Chondrocyte (in vitro differentiated cells): ENCODE measurements at places on chromosomes 3 and 15.
A peak's percentile ranks its signal among the peaks of the same experiment; 100 is the strongest.

GRCh38 chr15:47186075-47186474 is 531.2 kb upstream of the SEMA6D start:
- peaks cover 71% of the 10 kb centered on the region for H3K27me3 ChIP-seq
- H3K36me3 ChIP-seq, result peaks cover 1% of the 10 kb centered on the region
- no peak overlapping the region for H3K27ac ChIP-seq

DNA sequence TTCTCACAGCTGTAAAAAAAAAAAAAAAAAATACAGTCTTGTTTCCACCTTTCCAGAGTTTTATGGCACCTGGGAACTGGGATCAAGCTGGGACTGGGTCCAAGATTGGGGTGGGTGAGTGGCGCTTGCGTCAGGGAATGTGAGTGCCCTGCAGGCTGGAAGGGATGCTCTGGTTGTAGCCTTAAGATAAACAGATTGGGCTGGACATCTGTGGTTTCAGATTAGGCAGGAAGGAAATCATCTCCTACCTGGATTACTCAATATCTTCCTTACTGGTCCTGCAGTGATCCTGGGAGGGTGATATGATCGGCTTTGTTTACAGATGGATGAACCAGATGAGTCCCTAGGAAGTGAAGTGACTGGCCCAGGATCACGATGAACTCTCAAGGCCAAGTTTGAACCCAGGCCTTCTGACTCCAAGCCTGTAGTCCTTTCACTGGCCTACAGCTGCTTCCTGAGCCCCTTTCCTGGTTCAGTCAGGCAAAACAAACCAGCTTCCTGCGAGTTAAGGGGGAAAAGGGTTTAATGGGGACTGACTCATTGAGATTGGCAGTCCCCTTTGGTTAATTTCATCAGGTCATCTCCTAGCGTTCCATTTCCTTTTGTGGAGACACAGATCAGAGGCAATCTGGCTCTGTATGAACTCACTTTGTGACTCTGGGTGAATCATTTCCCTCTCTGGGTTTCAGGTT is 179.8 kb downstream of the THSD4 start:
- H3K36me3 ChIP-seq, result no peaks in the 10 kb centered on the region
- peak overlapping the region; percentile 95 for H3K27ac ChIP-seq
- no peak for DNase-seq

DNA sequence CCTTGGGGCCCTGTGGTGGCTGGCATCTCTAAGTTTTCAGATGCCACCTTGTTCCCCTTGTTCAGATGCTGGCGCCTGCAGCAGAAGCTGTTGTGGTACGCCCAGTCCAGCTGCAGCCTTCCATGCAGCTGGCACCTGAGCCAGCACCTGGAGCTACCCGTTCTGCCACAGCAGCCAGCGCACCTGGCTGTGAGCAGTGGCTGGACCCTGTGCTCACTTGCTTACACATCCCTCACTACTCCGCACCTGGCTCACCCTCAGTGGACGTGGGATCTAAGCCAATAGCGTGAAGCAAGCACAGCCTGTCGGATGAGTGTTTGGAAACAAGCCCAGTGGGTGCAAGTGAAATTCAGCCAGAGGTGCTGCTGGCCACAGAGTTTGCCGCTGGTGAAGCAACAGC is 607.5 kb upstream of the BCHE start:
- H3K27ac ChIP-seq, result no peak overlapping the region
- H3K4me3 ChIP-seq, result no peak overlapping the region
- H3K36me3 ChIP-seq, result no peaks in the 10 kb centered on the region
- H3K27me3 ChIP-seq, result peaks cover 5% of the 10 kb centered on the region

GRCh38 chr15:98840053-98840452 is 167.5 kb downstream of the PGPEP1L start:
- no peak overlapping the region for H3K4me3 ChIP-seq

GRCh38 chr3:176978441-176978840 is 218.8 kb downstream of the TBL1XR1 start:
- H3K4me3 ChIP-seq, result no peak overlapping the region
- H3K27me3 ChIP-seq, result no peaks in the 10 kb centered on the region
- no peak for DNase-seq
- peaks cover 2% of the 10 kb centered on the region for H3K36me3 ChIP-seq
- H3K27ac ChIP-seq, result no peak overlapping the region

DNA sequence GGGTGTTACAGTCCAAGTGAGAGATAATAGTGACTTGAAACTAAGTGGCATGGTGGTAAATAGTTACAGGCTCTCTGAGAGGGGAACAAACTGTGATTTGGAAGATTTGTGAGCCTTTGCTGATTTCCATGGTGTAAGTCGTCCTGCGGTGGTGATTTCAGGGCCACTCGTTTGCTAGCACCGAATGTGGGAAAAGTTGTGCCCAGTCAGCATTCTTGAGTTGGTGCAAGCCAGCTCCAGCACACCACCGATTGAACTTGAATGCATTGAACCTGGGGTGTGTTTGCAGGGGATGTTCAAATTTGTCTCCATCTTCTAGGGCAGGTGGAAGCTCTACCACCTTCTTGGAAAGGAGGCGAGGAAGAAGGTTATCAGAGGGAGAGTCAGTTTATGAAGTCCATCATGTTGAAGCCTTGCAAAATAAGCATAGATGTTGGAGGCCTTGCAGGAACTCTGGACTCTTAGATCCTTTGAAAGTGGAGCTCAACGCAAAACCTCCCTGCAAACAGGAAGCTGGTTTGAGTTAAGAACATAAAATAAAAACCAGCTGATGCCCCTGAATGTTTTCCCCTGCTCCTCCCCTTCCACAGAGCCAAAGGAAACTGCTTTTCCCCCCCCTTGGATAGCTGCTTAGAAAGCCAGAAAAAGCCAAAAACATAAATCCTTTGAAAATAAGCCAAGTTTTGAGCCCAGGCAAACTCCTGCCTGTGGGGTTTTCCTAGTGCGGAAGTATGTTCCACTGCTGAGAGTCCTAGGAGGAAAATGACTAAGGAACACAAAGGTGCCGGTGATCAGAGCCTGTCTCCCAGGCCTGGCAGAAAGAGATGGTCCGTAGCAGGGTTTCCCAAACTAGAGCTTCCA is 21.9 kb downstream of the MAPKBP1 start:
- H3K4me3 ChIP-seq, result no peak overlapping the region
- no peaks in the 10 kb centered on the region for H3K27me3 ChIP-seq
- peak overlapping the region; percentile 70 for H3K27ac ChIP-seq
- peaks cover 14% of the 10 kb centered on the region for H3K36me3 ChIP-seq

DNA sequence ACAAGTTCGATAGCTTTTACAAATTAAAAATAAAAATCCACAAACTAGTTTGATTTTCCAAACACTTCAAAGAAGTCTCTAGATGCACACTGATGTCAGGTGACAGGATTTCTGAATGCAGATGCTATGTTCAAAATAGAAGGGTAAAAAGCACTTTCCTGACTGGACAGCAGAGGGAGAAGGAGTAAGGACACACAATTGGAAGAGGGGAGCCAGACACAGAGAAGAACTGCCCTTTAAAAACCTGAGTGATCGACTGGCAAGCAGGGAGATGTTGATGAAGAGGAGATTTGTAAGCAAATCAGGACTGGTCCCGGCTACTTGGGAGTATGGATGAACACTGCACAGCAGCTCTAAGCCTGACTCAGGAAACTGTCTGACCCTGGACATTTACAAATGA is 612.8 kb downstream of the MAGI1 start:
- peaks cover 13% of the 10 kb centered on the region for H3K36me3 ChIP-seq
- no peaks in the 10 kb centered on the region for H3K27me3 ChIP-seq
- no peaks in the 10 kb centered on the region for H3K4me1 ChIP-seq
- no peak overlapping the region for H3K4me3 ChIP-seq
- no peak for DNase-seq

DNA sequence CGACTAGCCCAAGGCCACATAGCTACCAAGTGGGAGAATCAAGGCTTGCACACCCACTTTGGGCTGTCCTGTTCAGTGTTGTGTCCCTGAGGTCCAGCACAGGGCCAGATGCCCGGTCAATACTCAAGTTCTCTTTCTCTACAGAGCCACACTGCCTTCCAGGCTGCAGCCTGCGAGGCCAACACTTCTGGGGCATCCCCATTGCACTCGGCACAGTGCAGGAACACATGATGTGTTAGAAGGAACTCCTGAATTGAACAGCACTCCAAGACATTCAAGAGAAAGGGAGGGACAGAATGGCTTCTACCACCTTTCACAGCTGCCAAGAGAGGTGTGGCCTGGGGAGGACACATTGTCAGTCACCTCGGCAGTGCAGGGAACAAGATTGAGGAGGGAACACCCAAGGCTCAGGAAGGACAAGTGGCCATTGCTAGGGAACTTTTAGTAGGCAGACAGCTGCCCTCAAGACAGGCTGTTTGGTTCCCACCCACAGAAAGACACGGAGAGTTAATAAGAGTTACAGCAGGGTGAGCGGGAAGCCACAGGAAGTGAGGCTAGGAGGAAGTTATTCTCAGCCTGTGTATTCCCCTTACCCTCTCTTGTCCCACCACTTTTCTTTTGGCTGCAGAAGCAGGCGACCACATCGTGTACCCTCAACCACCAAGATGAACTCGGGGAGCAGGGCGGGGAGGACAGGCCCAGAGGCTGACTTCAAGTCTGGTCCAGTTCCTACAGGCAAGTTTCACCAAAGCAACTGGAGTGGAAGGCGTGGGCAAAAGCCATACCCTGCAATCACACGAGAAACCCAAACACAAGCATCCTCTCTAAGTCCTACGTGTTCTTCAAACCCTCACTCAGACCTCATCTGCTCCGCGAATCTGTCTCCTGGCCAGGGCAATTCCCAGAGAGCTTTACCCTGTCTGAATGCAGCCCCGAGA is 69.4 kb downstream of the SRGAP3 start:
- no peak overlapping the region for H3K27ac ChIP-seq
- peaks cover 14% of the 10 kb centered on the region for H3K4me1 ChIP-seq
- peaks cover 11% of the 10 kb centered on the region for H3K27me3 ChIP-seq
- no peak overlapping the region for H3K4me3 ChIP-seq
- no peak for DNase-seq

DNA sequence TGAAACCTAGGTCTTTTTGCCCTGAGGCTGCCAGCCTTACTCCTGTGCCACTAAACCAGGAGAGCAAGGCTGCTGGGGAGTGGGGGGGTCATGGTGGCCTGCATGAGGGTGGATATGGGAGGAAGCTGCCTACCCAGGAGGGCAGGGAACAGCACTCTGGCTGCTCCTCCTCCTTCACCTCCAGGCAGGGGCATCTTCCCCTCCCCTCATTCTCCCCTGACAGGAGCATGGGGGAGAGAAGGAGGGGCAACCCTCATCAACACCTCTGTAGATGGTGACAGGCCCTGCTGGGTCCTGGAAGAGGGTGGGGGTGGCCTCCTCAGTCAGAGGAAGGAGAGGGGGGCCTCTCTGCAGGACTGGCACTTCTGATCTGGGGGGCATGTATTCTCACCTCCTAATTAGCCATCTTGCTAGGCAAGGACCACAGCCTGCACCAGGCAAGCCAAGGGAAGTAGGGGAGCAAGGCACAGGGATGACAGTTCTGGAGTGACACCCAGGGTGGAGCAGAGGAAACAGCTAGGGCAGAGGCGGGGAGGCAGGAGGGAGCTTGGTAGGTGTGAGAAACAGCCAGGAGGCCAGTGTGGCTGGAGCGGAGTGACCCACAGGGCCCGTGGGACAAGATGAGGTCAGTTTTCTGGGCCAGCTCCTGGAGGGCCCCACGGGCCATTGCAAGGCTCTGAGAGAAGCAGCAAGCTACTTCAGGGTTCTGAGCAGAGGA is 4.9 kb downstream of the CCDC33 start:
- H3K4me3 ChIP-seq, result no peak overlapping the region
- H3K4me1 ChIP-seq, result peaks cover 56% of the 10 kb centered on the region
- no peaks in the 10 kb centered on the region for H3K36me3 ChIP-seq
- DNase-seq, result no peak

DNA sequence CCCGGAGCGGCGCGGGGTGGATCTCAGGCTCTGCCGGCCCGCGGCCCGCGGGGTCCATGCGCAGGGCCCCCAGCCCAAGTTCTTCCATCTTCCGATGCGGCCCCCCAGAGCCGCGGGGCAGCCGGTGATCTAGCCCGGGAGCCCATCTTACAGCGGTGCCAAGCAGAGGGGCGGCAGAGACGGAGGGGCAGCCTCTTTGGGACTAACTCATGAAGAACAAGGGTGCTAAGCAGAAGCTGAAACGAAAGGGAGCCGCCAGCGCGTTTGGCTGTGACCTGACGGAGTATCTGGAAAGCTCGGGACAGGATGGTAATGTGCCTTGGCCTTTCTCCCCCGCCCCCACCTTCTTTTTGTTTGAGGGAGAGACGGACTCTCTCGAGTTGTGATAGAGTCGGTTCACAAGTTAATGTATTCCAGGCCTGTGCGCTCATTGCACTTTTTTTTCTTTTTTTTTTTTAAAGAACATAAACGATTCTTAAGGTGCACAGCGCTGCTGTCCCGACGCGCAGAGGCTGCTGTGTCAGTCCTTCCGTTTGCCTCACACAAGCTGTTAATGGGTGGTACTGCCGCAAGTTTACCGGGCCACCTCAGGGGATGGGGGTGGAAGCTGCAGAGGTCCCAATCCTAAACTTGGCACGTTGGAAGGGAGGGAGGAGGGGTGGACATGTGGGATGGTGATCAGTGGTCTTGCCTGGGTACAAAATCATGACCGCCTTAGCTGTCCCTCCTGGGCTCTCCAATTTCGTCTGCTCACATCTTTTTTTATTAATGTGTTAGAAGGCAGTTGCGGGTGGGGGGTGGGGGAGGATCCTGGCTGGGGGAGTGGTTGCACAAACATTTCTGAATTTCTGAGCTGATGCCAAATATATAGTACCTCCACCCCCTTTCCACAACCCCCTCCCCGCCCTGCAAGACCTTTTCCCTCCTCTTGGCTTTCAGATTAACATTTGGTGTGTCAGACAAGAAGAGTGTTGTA is 801 bp downstream of the ARHGAP31 start:
- peak overlapping the region; percentile 89 for H3K4me3 ChIP-seq
- H3K4me1 ChIP-seq, result peaks cover 59% of the 10 kb centered on the region
- H3K36me3 ChIP-seq, result peaks cover 1% of the 10 kb centered on the region
- peak; percentile 47 for DNase-seq
- H3K27ac ChIP-seq, result peak overlapping the region; percentile 89

- no peak overlapping the region for H3K4me3 ChIP-seq
- H3K27ac ChIP-seq, result no peak overlapping the region
- no peaks in the 10 kb centered on the region for H3K36me3 ChIP-seq
- H3K27me3 ChIP-seq, result peaks cover 6% of the 10 kb centered on the region
Measured at GRCh38 chr3:196620161-196620604, 19.3 kb upstream of the NRROS start.

- no peak for DNase-seq
- no peaks in the 10 kb centered on the region for H3K36me3 ChIP-seq
- no peak overlapping the region for H3K27ac ChIP-seq
- no peaks in the 10 kb centered on the region for H3K4me1 ChIP-seq
Measured at GRCh38 chr3:69718866-69719586, 20.2 kb upstream of the MITF start.

- H3K4me3 ChIP-seq, result no peak overlapping the region
- no peaks in the 10 kb centered on the region for H3K4me1 ChIP-seq
- peaks cover 3% of the 10 kb centered on the region for H3K27me3 ChIP-seq
- peaks cover 3% of the 10 kb centered on the region for H3K36me3 ChIP-seq
- DNase-seq, result no peak
Measured at GRCh38 chr3:3503411-3503810, 295.8 kb upstream of the LRRN1 start.

DNA sequence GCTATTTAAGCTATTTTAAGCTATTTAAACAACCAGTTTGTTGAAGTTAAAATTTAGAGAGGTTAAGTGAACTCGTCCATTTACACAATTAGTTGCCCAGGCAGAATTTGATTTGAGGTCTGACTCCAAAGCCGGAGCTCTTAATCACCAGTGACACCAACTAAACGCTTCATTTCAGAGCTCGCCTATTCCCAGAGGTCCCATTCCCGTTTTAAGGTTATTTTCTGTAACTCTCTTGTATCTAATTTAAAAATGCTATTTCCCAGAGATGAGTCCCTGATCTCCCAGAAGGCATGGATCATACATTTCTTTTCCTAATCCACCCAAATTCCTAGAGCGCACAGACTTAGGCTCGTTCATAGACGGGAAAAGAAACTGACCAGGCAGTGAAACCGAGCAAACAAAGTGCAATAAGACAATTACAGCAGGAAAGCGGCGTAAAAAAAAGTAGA is 904 bp upstream of the MCTP2 start:
- no peak for DNase-seq
- H3K4me1 ChIP-seq, result peaks cover 39% of the 10 kb centered on the region
